ENCODE measurements at places on chromosomes 3 and 15.

DNA sequence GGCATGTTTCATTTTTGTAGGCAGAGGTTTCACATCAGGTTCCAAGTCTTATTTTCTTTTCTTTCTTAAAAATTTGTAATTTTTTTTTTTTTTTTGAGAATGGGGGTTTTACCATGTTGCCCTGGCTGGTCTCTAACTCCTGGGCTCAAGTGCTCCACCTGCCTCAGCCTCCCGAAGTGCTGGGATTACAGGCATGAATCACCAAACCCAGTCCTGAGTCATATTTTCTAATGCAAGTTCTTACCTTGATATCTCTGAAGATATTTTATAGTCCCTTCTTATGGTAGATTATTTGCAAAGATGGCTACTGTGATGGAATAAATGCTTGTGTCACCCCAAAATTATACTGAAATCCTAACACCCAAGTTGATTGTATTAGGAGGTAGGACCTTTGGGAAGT, 63.8 kb downstream of the SLC9A9 start:
- DNase-seq: no peak

GRCh38 chr3:148772361-148772760, 55.2 kb upstream of the CPB1 start:
- DNase-seq: no peak

GRCh38 chr15:63411866-63412265, 30.2 kb upstream of the CA12 start:
- DNase-seq: no peak

DNA sequence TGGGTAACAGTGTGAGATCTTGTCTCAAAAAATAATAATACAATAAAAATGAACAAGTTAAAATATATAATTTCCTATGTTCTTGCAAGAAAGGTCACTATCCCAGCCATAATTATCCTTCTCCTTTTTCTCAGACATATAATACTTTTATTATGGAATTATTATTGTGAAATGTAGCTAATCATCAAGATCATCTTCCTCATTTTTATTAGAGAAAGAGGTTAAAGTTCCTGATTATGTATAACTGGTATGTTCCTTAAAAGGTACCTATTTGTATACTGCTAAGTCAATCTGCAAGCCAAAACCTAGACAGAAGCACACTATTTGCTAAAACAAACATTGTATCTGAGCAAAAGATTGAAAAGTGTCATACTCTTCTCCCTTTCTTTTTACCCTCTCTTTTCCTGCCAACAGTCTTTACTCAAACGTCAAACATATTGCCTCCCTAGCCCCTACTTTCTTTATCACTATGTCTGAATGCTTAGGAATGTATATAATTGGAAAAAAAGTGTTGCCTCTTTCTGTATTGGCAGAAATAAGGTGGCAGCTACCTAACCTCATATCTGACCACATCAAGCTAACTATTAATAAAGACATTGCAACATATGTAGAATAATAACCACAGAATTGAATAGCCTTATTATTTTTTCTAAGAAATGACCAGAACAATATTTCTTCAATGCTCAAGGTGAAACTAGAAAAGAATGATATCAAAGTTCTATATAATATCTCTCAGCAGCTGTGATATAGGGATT, 18.5 kb downstream of the SEC11A start:
- DNase-seq: no peak

DNA sequence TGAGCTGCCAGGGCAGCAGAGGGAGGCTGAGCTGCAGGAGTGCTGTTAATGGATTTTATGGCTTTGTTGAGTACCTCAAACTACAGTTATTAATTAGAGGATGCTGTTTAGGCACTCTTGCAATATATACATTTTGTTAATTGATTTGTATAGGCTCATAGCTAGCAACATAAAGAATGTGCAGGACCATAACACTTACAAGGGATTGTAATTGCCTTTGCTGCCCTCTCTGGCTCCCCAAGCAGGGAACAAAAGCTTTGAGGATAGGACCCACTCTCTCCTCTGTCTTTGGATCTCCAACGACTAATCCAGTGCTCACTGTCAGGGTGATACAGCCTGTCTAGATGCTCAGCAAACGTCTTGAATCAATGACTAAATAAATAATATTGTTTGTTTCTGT, 1.2 kb upstream of the CLSTN2 start:
- no peak for DNase-seq

DNA sequence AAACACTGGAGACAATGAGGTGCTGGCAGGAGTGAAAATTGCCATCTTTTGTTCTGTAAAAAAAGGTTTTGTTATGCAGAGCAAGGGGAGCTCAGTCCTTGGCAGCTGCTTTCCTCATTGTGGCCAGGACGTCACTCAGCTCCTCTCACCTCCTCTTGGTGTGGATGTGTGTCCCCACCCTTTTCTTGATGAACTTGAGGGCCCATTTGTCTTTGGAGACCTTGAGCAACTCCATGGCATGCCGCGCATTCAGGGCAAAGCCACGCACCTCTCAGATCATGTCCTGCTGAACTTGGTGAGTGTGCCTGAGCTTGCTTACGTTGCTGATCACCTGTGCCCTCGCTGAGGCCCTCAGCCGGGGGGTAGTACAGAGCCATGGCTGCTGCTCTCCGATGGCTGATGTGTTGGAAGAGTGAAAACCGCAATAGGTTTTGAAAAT, 24.5 kb upstream of the BDH1 start:
- no peak for DNase-seq

DNA sequence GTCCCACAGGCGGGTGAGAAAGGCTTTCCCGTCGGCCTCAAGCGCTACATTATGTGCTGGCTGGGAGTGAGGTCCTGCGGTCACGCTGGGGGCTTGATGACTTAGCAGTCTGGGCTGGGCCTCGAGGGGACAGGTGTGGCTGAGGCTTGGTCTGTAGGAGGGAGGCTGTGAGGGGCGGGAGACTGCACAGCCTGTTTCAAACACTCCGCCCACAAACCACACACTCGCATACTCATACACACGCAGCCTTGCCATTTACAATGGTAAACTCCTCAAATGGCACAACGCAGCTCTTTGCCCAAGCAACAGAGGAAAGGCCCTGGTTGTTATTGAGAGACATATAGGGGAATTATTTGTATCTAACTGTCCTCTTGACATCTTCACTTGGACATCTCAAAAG, 32.4 kb upstream of the RASGRF1 start:
- DNase-seq: no peak

GRCh38 chr3:121747976-121748375, 1.6 kb downstream of the GOLGB1 start:
- DNase-seq: no peak

- DNase-seq: no peak
Observed at GRCh38 chr3:67192466-67192865, 194.4 kb downstream of the KBTBD8 start.

GRCh38 chr3:54660714-54661132, 267.1 kb downstream of the LRTM1 start:
- no peak for DNase-seq

- DNase-seq: no peak
Observed at GRCh38 chr3:46395766-46396530, 10.9 kb downstream of the CCR5AS start.

GRCh38 chr3:132395126-132395525, 22.2 kb upstream of the DNAJC13 start:
- DNase-seq: no peak

DNA sequence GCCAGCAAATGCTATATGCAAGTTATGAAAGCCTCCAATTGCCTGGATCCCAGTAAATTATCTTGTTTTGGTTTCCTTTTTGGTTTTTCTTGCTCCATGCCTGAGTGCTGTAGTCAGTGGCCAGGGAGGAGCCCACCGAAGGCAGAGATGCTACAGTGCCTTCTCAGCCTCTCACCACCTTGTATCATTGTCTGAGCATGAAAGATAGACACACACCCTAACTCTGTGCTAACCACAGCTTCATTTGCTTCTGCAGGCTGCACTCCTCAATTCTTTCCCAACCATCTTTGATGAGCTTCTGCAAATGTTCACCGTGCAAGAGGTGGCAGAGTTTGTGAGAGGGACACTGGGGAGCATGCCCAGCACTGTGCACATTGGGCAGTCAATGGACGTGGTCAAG, 114.5 kb upstream of the MANF start:
- DNase-seq: no peak

DNA sequence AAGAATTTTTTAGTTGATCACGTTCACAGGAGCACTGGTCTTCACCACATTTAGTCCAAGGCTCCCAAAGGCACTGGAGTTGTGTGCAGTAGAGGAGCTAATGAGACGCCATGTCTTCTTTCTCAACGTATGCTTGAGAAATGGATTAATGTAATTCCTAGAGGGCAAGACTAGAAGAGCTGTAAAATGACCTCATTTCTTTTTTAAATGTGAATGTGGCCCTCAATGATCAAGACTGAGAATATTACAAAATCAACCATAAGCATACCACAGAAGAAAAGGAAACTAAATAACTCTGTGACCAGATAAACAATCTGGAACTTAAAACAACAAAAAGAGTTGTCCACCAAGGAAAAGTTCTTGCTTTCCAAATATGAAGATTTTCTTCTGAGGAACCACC, 112.1 kb upstream of the THBS1 start:
- no peak for DNase-seq

- no peak for DNase-seq
Observed at GRCh38 chr3:184058029-184058428, 5.2 kb downstream of the HTR3C start.

- DNase-seq: no peak
Observed at GRCh38 chr3:131082246-131082645, 55.6 kb downstream of the NEK11 start.

DNA sequence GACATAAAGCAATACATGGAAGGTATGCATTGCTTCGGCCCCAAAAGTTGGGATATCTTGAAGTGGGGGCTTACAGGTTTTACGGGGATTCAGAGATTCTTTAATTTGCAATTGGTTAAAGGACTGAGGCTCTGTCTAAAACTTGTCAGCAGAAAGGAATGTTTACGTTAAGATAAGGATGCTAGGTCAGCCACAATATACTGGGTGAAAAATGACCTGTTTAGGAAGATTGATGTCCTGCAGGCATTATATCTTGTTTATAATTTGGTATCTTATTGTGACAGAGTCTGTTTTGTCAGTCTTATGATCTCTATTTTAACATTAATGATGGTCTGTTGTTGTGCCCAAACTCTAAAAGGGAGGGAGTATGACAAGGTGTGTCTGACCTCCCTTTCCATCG, 15.3 kb upstream of the CCNDBP1 start:
- no peak for DNase-seq

- no peak for DNase-seq
Observed at GRCh38 chr3:21056293-21056692, 694.7 kb downstream of the ZNF385D start.

DNA sequence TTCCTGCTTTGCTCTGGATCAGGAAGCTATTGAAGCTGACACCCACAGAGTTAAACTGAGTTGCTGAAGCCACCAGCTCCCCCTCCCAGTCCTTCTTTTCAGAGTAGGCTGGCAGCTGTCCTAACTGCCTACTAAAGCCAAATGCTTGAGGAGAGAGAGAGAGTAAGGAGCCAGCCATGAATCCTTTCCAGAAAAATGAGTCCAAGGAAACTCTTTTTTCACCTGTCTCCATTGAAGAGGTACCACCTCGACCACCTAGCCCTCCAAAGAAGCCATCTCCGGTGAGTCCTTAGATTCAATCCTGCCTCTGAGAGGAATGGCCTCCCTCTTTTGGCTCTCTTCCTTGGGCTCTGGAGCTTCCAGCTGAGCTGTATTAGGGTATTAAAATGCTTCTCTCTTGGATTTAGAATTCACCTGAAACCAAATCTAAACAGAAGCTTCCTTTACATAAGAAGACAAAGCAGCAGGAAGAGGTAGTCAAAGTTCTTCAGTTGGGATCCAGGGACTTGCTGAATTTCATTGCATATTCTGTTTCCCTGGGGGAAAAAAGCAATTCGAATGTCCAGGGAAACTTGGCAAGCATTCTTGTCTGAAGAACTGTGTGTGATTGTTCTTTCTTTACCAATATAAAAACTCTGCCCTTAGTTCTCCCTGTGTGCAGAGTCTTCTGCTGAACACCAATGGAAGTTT, at the start of gene SLC15A2:
Gene SLC15A2, plus strand, starts transcription at position 101 of the 690 bp plus-strand sequence. Its CDS starts 76 bp downstream, at position 177.
- no peak for DNase-seq

DNA sequence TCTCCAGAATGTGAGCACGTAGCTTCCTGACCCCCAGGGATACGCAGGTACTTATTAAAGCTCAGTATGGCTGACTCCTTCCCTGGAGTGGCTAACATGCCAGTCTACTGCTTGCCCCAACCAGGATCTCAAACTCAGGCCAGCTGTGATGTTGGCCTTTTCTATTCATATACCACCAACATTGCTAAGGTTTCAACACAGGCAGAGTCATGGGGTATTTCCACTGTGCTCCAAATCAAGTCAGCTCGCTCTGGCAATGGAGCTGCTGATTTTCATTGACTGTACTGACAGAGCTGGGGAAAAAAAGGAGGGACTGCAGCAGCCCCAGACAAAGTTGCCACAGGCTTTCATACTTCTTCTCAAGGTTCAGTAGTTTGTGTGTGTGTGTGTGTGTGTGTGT, 87.0 kb downstream of the CFAP20DC start:
- DNase-seq: no peak

- no peak for DNase-seq
Observed at GRCh38 chr3:9129365-9129764, 120.1 kb downstream of the SRGAP3 start.

- DNase-seq: no peak
Observed at GRCh38 chr3:5238545-5238944, 51.0 kb downstream of the EDEM1 start.

DNA sequence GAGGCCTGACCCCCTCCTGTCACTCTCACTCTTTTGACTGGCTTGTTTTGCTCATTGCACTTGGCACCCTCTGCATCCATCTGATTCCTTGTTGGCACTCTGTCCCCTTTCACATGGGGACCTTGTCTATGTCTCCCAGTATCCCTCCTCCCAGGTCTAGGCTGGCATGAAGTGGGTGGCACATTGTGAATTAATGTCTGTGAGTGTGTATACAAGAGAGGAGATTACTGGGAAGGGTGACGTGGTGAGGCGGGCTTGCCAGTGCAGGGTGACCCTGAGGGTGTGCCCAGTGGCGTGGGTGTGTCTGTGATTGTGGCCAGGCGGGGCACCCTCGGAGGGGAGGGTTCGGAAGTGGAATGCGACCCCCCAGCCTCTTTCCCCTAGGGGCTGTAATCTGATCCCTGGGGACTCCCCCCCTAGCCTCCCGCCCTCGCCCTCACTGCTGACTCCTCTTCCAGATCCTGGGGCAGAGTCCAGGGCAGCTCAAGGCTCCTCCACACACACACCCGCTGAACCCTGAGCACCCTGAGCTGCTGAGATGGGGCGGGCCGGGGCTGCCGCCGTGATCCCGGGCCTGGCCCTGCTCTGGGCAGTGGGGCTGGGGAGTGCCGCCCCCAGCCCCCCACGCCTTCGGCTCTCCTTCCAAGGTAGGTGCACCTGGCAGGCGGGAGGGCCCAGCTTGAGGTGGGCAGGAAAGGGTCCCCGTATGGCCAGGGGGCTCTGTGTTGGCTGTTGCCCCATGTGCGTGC, at the start of gene SEMA3B:
Gene SEMA3B, plus strand, starts transcription at position 445 of the 749 bp plus-strand sequence. Its CDS starts 94 bp downstream, at position 539.
- DNase-seq: no peak

Measured in omental fat pad (tissue), 4 donors.